ENCODE measurements at places on chromosomes 5 and 9.

- no peak for DNase-seq
Measured at GRCh38 chr5:147437161-147437596, 72.7 kb downstream of the DPYSL3 start.

GRCh38 chr5:124920909-124921666 is 174.6 kb upstream of the ZNF608 start:
- DNase-seq, result no peak

- no peak for DNase-seq
Measured at GRCh38 chr5:76204713-76205112, 121.5 kb downstream of the SV2C start.

DNA sequence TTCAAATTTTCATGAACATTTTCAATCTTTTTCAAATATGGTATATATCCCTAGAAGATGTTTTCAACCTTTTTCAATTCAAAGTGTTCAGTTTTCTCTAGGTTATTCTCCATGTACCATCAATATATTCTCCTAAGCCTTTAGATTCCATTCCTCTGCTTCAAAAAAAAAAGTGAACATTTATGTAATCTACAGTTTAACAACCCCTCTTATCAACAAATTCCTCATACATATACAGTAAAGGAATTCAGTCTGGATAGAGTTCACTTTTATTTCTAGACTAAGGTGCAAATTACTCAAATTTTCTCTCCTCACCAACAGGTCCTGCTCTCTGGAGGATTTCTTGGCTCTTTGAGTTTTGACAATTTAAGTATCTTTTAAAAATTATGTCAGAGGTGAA is 150.0 kb downstream of the ARL15 start:
- DNase-seq, result no peak

DNA sequence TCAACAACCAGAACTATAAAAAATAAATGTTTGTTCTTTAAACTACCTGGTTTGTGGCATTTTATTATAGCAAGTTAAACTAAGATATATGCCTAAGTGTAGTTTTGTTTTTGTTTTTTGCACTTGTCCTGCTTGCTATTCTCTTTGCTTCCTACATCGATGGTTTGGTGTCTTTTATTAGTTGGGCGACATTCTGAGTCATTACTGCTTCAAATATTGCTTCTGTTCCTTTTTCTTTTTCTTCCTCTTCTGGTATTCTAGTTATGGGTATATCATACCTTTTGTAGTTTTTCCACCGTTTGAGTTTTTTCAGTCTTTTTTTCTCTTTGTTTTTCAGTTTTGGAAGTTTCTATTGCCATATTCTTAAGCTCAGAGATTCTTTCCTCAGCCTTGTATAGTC is 86.9 kb downstream of the MACIR start:
- no peak for DNase-seq

GRCh38 chr5:16926417-16926816 is 9.7 kb downstream of the MYO10 start:
- no peak for DNase-seq

GRCh38 chr9:136690806-136691261 is 3.6 kb upstream of the AGPAT2 start:
- no peak for DNase-seq

DNA sequence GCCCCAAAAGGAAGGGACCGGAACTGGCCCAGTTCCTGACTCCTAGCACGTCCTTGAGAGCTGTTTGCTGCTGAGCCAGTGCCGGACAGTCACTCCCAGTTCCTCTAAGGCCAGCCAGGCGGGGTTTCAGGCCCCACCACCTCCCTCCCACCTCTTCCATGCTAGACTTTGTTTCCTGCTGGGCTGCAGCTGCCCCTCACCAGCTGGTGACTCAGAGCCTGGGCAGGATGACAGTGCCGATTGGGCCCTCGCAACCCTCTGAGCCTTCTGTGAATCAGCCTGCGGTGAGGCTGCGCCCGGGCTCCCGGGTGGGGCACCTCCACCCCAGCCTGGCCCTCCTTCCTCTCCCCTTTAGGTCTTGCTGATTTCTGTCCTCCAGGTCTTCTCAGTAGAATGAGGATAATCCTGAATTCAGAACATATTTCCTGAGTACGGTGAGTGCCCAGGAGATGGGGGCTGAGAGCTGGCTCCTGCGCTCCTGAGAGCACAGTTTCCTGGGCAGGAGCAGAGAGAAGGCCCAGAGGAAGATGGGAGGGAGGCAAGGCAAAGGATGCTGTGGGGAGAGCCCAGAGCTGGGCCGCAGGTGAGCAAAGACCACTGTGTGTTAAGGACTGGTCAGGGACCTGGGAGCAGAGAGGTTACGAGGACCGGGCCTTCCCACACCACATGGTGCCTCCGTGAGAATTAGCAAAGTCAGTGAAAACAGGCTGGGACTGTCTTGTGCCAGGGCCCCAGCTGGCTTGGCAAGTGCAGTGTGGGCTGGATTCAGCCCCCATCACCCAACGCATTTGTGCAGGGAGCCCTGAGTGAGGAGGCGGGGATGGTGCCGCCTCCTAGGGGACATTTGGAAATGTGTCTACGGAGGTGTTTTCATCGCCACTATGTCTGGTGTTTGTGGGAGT is 32.9 kb upstream of the STXBP1 start:
- DNase-seq, result peak; percentile 50

DNA sequence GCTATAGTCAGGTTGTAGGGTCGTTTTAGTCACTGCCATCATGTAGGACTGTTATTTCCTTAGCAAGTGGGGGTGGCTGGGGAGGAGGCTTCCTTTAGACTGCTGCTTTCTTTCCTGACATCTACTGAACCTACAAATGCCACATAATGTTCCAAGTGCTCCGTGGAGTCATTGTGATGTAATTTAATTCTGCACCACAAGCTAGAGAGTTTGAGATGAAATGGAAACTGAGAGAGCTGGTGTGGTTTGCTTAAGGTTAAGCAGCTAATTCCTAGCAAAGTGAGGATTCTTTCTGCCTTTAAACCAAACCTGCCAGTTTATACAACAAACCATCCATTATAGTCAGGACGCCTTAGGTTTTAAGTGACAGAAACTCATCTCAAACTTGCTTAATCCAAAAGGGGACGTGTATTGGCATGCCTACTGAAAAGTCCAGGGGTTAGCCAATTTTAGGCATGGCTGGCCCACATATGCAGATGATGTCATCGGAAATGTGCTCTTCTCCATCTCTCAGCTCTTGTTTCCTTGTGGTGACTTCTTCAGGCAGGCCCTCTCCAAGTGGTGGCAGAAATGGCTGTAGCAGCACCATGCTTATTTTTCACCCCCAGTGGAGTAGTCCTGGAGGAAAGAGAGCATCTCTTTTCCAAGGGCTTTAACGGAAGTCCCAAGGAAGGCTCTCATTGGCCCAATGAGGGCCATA is 30.5 kb downstream of the ZNF618 start:
- DNase-seq, result no peak

GRCh38 chr5:141628175-141628788 is 8.4 kb downstream of the HDAC3 start:
- no peak for DNase-seq

- no peak for DNase-seq
Measured at GRCh38 chr5:77294185-77294584, 83.7 kb downstream of the PDE8B start.

DNA sequence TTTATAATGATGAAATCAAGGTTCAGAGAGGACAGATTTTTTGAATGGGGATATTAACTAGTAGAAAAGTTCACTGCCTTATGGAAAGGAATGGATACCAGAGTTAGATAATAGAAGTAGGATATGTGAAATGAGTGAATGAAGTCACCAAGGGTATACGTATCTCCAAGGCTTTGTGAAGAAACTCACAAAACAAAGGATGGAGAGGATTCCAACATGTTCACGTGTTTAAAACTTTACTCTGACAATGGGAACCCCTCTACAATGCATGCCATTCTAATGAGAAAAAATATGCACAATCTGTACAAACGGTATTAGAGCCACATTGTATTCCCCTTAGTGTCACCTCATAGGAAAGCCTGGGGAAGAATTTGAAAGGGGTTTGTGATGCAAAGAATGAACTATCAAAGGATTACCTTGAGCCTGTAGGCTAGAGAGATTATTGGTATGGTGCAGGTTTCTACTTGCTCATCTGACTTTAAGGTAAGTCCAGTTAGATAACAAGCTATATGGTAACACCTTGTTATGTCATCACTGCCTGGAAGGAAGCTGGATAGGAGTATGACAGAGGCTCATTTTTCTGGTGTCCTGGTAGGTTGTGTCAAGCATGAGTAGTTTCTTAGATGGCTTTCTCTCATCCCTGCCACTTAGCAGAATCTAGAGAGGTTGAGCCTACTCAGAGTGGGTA is 250.3 kb upstream of the SEMA6A start:
- DNase-seq, result no peak

- DNase-seq, result no peak
Measured at GRCh38 chr5:134133188-134133994, 18.9 kb downstream of the TCF7 start.

- DNase-seq, result no peak
Measured at GRCh38 chr9:135612437-135612836, 26.9 kb downstream of the GLT6D1 start.

GRCh38 chr5:137498301-137498735 is 808 bp downstream of the SPOCK1 start:
- no peak for DNase-seq

DNA sequence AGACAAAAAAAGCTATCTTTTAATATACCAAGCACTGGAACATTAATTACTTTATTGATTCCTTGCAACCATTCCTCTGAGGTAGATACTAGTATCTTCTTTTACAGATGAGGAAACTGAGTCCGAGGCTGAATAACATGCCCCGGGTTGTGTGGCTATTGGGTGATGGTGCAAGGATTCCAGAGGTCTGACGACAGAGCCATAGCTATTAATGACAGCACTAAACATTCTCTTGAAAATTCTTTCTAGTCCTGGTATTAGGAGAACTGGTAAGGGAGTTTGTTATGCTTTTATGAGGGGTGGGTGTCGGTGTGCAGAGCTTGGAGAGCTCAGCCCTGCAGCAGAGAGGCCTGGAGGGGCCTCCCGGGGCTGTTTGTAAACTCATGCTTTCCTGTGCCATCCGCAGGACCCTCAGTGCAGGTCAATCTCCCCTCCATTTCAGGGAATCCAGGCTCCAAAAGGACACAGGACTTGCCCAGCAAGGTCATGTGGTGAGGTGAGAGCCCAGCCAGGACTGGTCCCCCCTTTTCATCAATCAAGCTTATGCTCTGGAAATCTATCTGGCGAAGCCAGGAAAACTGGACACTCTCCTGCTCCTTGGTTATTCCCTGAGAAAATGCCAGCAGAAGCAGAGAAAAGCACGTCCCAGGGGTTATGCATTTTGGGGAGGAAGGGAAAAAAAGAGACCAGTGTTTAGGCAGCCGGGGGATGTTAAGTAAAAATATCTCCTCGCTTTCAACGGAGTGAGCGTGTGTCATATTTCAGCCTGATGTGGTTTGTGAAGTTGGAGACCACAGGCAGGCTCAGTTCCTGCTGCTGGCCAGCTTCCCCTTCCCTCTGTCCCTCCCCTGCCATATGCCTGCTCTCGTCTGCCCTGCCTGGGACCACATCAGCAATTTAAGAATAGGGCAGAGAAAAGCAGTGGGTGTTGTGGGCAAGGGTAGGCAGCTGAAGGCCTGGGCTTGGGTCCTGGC is 3.7 kb downstream of the GSN start:
- no peak for DNase-seq

DNA sequence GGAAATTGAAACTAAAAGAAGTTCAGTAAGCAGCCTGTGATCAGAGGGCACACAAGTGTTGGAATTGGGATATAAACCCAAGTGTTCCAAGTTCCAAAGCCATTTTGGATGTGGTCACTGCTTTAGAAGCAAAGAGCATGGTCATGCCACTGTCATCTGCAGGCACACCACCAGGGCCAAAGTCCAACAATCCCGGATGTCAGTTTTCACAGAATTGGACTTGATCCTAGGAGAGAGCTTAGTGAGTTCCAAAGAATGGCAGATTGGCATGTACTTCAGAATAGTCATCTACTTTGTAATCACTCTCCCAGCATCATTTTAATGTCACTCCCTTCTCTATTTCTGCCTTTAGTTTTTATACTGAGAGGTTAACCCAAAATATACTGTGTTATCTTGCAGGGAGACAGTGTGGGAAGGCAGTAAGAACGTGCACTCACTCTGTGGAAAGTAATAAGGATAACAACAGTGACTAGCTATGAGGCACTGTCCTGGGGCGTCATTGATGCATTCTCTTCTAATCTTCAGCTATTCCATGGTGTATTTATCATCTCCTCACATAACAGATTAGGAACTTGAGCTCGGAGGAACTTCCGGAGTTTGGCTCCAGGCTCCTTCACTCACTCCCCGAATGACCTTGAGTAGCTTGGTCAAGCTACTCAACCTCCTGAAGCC is 388.0 kb downstream of the ACTL7B start:
- DNase-seq, result no peak

DNA sequence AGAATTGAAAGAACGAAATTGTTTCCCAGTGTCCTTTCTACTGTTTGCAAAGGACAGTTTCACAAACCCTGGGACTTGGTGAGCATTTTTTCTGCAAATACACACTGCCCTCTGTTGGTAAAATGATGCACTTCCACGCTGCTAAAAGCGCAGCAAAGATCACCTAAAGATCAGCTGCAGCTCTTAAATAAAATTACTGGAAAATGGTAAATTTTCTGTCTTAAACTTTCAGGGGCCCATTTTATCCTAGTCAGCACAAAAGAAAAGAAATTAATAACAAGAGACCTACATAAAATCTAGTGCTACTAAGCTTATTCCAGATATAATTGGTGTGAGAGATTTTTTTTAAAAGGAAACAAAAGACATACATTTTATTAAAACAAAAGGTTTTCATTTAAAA is 566.0 kb downstream of the CAAP1 start:
- no peak for DNase-seq

GRCh38 chr9:134807716-134808446 is 72.7 kb upstream of the FCN2 start:
- no peak for DNase-seq

GRCh38 chr5:175325681-175326080 is 118.3 kb downstream of the DRD1 start:
- DNase-seq, result no peak

DNA sequence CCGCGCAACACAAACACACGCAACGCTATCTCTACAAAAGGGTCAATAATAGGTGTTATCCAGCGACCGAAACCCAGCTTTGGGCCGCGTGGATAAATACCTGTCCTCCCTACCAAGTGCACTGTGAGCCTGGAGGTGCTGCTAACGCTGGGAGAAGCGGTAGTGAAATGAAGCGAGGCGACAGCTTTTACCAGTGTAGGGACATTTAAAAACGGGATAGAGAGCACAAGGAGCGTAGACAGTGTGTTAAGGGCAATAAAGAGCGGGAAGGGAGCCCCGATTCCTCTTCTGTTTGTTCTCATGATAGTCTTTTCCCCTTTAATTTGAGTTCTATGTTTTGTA is 421 bp upstream of the DEPDC1B start:
- DNase-seq, result no peak

DNA sequence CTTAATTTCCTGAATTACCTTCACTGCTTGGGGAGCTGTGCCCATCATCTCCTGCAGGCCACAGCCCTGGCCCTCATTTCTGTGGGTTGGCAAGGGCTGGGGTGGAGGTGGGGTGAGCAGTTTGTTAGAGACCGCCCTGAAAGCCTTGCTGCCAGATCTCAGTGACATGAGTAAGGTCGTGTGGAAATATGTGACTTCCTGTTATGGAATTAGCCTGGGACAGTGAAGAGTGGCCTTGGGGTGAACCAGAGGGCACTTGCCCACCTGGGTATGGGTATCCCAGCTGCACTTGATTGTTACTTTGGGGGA is 2.5 kb upstream of the HNRNPAB start:
- DNase-seq, result no peak

- no peak for DNase-seq
Measured at GRCh38 chr9:132505991-132506655, 76.3 kb upstream of the BARHL1 start.
